ENCODE measurements at places on chromosomes 13 and 19.

DNA sequence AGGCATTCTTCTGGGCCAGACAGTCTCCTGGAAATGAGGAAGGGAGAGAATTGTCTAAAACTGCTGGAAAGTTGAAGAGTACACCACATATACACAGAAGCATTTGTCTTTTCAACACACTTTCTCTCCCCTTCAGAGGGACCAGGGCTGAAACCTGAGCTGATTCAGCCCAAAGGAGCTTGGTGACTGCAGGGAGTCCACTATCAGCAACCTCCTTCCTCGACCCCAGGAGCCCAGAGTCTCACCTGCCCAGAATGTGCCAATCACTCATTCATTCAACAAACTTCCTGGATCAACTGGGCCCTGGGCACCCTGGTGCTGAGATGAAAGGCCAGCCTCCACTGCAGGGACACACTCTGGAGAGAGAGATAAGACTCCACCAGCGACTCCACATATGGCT lies 128.9 kb upstream of the VSTM2B start:
- DNase-seq, result no peak

DNA sequence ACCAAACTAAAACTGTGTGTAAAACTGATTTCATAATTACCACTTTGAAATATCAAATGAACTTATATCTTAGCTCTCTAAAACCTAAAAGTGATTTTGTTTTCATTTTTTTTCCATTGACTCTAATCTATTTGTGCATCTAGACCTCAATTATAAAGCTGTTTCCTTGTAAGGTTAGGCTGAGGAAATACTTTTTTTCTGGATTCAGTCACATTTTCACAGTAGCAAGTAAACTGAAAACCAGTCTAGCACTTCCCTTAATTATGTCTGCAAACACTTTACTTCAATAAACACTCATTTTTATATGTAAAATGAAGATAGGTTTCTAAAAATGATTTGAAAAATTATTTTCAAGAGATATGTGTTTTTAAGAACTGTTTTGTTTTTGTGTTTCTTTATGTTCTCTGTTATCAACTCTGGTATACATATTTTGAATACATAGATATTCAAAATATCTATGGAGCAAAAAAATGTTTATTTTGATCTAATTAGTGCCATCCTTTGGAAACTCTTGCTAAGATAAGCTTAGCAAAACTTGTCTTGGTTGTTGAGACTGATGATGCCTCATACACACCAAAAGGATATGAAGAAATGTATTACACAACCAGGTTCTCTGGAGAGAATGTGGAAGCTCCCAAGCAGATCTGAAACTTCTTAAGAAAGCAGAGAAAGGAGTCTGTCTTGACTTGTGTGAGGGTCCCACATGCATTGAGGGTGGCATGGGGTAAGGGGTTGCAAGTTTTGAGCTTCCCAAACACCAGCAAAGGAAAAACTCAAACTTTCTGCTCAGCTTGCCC lies 1887.4 kb downstream of the PCDH9 start:
- no peak for DNase-seq

DNA sequence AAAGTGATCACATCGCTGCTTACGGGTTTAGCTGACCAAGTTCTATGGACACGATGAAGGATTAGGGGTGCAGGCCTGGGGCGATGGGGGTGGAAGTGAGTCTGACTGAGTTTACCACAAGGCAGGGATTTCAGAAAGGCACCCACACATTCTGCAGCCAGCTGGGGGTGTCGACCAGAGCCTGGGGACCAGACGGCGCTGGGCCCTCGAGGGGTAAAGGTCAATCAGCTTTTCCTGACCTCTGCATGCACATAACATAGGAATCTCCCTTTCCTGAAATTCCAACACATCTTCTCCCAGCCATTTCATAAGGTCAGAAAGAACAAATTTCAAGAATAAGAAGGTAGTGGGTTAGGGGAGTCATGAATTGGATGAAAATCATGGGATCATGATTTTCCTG lies 92.0 kb downstream of the ZNF536 start:
- no peak for DNase-seq

DNA sequence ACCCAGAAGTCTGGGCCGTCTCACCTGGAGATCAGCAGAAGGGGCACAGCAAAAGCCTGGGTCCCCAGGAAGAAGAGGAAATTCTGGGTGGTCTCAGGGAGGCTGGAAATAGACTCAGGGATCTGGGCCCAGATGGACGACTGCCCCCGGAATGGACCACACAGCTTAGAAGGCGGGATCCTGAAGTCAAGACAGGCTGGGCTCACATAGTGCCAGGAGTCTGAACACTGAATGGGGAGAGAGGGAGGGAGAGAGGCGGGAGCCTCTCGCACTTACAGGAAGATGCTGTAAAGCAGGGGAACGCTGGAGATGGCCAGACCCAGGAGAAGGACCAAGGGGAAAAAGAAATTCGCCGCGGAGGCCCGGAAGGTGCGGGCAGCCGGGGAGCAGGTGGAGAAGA lies 1.3 kb upstream of the LENG1 start:
- DNase-seq, result no peak

GRCh38 chr19:40249781-40250180 lies 23.3 kb upstream of the CCNP start:
- DNase-seq, result no peak

- DNase-seq, result no peak
Observed at GRCh38 chr13:95497381-95497807, 55.1 kb upstream of the CLDN10 start.

Data from effector CD4-positive, alpha-beta T cell (primary cell).